ENCODE measurements at places on chromosomes 7 and 10.

- no peak for DNase-seq
These were observed 312.2 kb downstream of the GALNT17 start for GRCh38 chr7:71444130-71444529.

DNA sequence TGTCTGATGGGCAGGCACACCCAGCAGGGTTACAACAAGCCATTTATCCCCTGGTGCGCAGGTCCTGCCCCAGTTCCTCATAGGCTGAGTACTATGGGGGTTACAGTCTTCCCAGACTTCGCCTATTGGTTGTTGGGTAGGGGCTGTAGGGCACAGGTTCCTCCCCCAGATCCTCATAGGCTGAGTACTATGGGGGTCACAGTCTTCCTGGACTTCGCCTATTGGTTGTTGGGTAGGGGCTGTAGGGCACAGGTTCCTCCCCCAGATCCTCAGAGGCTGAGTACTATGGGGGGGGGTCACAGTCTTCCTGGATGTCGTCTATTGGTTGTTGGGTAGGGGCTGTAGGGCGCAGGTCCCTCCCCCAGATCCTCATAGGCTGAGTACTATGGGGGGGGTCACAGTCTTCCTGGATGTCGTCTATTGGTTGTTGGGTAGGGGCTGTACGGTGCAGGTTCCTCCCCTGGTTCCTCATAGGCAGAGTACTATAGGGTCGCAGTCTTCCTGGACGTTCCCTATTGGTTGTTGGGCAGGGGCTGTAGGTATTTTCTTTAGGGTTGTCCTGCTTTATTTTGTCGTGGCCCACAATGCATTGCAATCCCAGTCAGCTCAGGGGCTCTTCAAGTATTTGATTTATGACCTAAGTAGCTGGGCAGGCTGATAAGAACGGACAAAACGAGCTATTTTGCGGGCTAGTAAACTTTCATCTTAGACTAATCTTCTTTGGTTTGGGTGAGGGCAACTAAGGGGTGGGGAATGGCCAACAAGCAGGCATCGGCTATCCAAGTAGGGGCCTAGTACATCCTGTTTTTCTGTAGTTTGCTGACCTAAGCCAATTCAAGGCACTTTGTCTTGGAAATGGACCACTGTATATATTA lies 3.4 kb downstream of the LRRC27 start:
- DNase-seq = no peak

DNA sequence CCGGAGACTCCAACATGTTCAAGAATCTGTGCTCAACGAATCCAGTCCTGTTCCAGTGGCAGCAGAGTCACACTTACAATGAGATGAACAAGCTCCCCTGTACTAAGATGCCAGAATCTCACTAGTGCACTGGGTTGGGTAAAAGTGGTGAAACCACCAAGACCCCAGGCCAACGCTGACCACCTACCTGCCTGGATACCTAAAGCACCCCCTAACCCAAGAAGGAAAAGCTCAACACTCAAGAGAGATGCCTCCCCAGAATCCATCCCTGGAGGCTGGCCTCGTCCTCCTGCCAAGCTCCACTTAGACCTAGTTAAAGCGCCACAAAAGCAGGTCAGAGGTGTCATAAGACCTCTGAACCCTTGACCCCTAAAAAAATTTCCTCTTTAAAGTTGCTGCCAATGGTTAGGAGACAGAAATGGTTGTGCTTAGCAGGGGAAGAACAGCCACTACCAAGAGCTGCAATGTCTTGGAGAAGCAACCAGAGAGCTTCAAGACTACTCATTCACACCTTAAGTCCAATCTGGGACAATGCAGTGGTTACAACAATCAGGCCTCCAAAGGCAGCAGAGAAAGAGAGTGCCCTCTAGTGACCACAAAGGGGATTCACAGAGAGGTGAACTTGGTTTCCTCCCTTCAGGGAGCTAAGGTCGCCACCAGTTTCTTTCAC lies 94.6 kb upstream of the MACROH2A2 start:
- DNase-seq = no peak

- DNase-seq = no peak
These were observed 133.3 kb upstream of the KIF5B start for GRCh38 chr10:32189400-32190084.

- no peak for DNase-seq
These were observed 61.7 kb upstream of the NPTX2 start for GRCh38 chr7:98555403-98555802.

GRCh38 chr7:157425137-157425731 lies 88.4 kb downstream of the DNAJB6 start:
- no peak for DNase-seq

DNA sequence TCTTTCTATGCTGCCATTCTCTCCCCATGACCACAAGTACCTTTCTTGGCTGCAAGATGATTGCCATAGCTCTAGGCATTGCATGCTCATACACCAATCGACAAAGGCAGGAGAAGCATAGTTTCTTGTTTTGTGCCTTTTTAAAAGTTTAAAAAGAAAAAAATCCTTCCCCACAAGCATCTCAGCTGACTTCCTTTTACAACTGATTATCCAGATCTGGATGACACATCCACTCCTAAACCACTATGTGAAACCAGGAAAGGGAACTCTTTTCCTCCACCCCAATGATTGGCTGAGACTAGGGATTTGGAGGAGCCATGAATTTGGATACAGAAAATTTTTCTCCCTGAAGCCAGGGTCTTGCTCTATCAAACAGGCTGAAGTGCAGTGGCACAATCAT lies 14.5 kb upstream of the LRRC4 start:
- no peak for DNase-seq

DNA sequence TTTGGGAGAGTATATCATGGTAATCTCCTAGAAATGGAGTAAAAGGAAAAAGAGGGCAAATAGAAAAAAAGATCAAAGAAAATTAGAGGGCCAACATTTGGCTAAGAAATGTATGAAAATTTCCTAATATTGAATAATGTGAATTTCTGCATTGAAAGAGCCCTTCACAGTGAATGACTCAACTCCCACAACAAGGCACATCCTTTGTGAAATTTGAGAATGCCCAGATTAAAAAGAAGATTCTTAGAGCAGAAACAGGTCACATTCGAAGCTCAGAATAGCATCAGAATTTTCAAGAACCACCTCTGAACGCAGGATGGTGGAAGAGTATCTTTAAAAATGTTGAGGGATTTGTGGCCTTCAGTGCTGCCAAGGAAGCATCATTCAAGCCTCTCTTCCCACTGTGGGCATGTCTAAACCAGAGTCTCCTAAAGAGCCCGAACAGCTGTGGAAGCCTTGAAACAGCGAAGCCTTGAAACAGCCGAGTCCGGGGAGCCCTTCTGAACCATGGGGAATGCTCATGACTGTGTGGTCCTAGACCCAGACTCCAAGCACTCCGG lies 43.6 kb downstream of the GUSB start:
- no peak for DNase-seq

DNA sequence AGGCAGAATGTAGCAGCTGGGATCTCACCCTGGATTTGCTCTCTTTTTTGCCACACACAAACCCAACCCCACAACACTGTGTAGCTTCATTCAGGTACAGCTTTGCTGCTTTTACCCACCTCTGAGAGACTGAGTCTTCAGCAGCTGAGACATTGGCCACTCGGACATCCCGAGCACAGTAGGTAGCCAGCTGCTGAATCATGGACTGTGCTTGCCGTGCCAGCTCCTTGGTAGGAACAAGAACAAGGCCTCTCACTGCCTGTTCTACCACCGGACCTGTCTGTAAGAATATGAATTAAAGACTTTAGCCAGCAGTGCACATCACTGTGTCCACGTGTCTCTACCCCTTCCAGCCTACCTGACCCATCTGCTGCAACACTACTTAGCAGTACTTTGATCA lies 937 bp downstream of the DDX56 start:
- DNase-seq = no peak

- no peak for DNase-seq
These were observed 252.4 kb downstream of the KLF6 start for GRCh38 chr10:3532644-3533043.

DNA sequence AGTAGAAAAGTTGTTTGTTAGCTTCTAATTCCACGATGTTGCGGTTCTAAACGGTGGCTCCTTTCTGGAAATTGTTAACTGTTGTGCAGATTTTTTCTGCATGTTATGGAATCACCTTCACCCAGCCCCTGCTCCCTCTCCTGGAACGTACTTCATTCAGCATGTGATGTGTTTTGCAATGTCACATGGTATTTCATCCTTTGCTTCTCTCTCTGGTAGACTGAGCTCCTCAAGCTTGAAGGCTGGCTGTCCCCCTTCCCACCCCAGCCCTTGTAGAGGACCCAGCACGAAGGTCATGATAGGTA lies 4.4 kb downstream of the PPP2R2D start:
- DNase-seq = no peak

DNA sequence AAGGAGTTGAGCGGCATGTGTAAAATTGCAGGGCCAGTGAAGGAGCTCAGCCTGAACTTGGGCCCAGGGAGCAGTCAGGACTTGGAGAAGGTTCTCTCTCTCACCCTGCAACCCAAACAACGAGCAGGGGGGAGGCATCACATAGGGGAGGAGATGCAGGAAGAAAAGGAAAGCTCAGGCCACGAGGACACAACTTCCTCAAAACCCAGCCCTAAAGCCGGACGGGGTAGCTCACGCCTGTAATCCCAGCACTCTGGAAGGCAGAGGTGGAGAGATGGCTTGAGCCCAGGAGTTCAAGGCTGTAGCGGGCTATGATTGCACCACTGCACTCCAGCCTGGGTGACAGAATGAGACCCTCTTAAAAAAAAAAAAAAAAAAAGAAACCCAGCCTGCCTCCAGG lies 629.1 kb downstream of the PARD3 start:
- DNase-seq = no peak

GRCh38 chr7:122885583-122886356 lies 490 bp downstream of the CADPS2 start:
- DNase-seq = no peak

DNA sequence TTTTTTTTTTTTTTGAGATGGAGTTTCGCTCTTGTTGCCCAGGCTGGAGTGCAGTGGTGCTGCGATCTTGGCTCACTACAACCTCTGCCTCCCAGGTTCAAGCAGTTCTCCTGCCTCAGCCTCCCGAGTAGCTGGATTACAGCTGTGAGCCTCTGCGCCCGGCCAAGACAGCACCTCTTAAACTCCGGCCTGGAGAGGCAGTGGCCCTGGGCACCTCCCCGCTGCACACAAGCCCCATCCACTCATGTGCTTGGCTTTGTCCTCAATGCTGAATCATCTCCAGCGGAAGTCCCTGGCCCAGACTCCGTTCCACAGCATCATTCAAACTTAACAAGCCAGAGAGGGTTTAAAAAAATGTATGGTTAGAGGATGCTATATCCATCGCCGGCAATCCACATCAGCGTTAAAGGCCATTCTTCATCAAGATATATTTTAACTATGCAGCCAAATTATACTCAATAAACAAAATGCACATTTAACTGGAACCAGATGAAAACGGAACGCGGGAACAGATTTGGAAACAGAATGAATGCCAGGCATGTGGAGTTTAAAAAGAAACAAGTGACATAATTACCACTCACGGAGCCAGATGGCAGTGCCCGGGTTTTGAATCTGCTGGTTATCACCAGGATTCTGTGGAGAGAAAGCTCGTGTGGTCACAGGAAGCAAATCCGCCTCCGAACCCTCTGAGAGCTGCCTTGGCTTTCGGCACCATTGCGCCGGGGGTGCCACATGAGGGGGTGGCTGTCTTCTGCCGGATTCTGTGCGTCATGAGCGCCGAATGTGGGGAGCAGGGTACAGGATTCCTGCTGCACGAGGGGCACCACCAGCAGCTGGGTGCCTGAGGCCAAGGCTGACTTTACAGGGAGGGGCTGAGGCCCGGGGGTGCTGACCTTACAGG lies 45.6 kb upstream of the CFAP46 start:
- no peak for DNase-seq

DNA sequence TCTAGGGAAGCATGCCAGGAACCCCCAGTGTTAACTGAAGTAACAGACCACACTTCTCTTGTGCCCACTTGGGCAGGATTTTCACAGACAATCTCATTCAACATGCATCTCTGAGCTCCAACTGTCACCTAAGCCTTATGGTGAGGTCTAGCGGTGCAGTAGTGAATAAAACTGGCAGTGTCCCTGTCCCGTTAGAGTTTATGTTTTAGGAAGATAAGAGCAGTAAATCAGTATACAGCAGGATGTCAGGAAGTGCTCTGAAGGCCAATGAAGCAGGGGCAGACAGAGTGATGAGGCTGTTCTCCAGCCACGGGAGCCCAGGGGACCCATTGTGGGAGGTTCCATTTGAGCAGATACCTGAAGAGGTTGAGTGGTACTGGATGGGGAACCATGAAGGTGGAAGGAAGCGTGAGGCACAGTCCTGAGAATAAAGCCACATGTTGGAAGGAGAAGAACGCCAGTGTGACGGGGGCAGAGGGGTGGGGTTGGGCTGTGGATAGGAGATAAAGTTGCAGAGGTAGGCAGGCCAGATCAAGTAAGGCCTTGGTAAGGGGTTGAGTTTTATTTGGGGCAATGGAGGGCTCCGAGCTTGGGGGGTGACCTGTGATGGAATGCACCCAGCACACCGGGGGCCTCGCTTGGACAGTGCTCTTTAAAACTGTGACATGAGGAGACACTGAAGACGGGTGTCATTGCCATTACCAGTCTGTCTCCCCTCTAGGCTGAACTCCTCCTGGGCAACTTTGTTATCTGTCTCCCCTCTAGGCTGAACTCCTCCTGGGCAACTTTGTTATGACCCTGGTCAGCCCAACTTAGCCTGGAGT lies 6.6 kb downstream of the GDF10 start:
- DNase-seq = no peak

GRCh38 chr10:91935886-91936285 lies 12.3 kb downstream of the BTAF1 start:
- DNase-seq = no peak

- no peak for DNase-seq
These were observed 4.7 kb upstream of the KLHDC10 start for GRCh38 chr7:130065500-130066152.

DNA sequence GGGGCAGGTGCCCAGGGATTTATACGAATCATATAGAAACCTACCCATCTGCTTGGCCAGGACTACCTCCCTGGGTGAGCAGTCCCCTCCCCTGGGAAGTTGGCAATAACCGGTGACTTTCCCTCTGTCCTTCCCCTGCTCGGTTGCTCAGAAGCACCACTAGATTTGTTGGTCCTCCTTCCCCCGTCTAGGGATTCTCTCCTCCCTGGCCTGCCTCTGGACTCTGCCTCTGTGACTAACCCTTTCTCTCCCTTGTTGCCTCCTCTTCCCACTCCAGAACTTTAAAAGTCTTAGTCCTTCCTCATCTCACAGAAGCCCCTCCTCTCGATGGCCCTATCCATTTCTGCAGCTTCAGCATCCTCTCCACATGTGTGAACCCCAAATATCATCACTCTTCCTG lies 9.8 kb downstream of the CALHM3 start:
- DNase-seq = no peak

DNA sequence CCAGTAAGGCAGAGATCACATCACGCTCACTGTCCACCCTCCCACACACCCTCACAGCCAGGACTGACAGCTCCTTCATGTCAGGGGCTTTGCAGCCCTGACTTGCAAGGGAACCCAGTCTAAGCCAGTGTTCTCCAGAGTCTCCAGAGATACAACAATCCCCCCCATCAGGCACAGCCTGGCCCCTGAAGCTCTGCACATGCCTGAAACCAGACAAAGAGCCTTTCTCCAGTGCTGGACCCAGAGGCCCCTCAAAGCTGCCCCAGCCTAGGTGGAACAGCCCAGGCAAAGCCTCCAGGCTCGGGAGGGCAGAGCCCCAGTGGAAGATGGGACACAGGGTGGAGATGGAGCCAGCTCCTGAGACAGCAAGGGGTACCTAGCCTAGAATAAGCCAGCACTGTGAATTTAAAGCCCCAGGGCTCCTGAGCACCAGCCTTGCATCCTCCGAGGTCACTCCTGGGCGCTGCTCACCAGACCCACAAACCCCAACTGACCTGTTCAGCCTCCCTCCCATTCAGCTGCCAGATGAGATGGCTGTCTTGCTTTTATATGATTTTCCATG lies 50.2 kb downstream of the GRID1 start:
- DNase-seq = no peak
